OCI-LY7 (cell line): ENCODE measurements at places on chromosomes 1 and 21.
A peak's percentile ranks its signal among the peaks of the same experiment; 100 is the strongest.

GRCh38 chr1:241606544-241606943 lies 33.6 kb downstream of the CHML start:
- DNase-seq = no peak

- DNase-seq = no peak
These were observed 16.3 kb downstream of the SPATA46 start for GRCh38 chr1:162360237-162360873.

DNA sequence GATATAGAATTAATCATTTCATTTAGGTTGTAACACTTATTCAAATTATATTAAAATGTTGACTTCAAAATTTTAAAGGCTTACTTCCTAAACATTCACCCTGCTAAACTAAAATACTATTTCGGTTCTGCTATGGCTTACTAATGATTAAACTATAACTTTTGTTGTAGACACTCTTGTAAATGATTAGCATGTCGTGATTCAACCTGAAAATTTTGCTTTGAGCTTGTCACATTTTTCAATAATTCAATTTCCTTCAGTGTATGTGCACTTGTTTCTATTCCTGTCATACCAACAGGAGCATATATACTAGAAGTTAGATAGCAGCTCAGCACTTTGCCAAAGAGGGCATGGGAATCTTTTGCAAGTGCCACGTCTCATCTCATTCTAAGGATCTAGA lies 1018.8 kb downstream of the AMY1C start:
- no peak for DNase-seq

DNA sequence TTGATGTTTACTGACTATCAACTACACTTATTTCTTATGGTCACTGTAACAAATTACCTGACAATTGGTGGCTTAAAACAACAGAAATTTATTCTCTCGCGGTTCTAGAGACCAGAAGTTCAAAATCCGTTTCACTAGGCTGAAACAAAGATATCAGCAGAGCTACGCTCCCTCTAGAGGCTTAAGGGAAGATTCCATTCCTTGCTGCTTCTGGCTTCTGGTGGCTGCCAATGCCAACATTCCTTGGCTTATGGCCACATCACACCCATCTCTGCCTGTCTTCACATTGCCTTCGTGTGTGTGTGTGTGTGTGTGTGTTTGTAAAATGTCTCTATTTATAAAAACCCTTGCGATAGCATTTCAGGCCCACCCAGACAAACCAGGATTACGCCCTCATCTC lies 66.4 kb downstream of the LMX1A start:
- no peak for DNase-seq

DNA sequence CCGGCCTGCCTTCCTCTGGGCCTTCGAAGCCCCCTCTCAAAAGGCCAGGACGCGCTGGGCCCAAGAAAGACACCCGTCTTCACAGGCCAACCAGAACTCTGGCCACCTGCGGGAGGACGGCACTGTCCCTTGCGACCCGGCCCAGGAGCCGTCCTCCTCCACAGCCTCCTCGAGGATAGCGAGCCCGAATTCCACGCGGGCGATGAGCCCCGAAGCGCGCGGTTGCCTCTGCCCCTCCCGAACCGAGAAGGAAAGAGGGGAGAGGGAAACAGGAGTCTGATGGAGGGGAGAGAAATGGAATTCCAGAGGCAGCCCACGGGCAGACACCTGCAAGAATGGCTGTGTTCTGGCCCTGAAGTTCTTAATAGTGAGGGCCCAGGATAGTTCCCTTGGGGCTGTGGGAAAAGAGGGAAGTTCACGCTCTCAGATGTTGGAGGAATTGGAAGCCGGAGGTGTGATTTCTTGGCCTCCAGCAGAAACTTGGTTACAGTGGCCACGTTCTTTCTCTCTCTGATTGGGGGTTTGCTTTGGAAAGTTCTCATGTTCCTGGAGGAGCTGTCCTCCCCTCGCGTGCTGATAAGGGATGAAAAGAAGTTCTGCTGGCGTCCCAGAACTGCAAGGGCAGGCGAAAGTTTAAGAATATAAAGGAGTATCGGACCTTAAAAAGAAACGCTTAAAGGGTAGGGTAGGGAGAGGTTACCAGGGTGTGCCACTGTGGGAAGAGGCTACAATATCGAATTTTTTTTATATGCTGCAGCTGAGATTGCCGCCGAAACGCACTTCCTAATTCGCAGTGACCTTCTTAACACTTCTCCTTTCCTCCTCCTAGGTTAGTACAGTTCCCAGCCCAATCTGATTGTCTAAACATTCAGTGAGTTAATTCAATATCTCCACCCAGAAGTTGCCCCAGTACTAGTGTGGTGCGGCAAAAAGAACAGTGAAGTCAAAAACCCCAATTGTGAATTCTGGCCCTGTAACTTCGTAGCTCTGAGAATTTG lies 5.8 kb upstream of the SLC44A5 start:
- no peak for DNase-seq

GRCh38 chr1:222167896-222168295 lies 380.0 kb downstream of the HHIPL2 start:
- no peak for DNase-seq

- no peak for DNase-seq
These were observed 922 bp downstream of the CPT2 start for GRCh38 chr1:53197291-53198200.

GRCh38 chr1:203187304-203187685 lies 791 bp upstream of the CHI3L1 start:
- no peak for DNase-seq

DNA sequence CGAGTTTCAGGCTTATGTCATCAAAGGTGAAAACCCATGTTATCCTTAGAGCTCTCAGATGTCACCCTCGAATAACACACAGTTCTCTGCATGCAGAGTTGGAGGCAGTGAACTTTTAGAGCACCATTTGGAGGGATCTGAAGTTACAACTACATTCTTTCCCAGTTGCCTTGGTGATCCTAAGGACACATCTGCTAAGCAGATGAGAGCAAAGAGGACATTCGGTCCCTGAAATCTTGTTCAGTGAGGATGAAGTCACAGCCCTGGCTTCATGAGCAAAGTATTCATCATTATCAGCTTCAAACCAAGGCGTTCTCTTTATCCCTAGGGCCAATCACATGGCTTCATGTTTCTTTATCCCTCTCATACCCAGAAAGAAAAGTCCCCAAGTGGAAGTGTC lies 23.1 kb upstream of the MCOLN2 start:
- no peak for DNase-seq

GRCh38 chr1:17136936-17137335 lies 17.7 kb upstream of the PADI2 start:
- DNase-seq = no peak

DNA sequence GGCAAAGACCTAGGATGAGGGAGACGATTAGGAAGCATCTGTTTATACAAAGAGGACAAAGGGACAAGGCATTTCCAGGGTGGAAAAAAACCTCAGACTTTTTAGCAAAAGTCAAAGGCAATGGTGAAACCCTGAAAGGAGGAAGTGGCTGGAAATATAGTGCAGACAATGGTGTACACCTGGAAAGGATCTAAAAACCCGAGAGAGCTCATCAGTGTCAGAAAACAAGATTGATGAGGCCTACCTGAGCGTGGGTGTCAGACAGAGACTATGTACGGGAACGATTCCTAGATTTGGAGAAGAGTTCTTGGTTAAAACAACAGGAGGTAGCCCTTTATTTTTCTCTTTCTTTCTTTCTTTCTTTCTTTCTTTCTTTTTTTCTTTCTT lies 68.8 kb upstream of the HUNK start:
- peak; percentile 45 for DNase-seq

DNA sequence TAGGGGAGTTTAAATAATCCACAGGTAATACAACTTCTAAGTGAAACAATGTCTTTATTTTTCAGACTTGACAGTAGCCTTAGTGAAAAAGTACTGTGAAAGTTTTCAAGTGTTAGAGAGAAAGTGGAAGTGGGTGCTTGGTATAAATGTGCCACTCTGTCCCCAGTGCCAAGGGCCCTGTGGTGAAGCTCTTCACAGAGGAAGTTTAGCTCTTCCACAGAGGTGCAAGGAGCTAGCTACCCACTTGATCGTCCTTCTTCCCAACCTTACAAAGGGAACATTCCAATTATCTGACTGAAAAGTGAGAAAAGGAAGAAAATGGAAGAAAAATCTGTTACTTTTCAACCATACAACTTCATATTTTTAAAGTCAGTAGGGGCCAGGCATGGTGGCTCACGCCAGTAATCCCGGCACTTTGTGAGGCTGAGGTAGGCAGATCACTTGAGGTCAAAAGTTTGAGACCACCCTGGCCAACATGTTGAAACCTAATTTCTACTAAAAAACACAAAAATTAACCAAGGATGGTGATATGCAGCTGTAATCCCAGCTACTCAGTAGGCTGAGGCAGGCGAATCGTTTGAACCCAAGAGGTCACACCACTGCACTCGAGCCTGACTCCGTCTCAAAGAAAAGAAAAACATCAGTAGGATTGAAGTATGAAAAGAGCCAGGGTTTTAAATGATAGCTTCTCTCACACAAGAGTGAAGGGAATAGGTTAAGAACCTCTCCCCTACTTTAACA lies 41.0 kb upstream of the PTPRC start:
- DNase-seq = peak; percentile 77

DNA sequence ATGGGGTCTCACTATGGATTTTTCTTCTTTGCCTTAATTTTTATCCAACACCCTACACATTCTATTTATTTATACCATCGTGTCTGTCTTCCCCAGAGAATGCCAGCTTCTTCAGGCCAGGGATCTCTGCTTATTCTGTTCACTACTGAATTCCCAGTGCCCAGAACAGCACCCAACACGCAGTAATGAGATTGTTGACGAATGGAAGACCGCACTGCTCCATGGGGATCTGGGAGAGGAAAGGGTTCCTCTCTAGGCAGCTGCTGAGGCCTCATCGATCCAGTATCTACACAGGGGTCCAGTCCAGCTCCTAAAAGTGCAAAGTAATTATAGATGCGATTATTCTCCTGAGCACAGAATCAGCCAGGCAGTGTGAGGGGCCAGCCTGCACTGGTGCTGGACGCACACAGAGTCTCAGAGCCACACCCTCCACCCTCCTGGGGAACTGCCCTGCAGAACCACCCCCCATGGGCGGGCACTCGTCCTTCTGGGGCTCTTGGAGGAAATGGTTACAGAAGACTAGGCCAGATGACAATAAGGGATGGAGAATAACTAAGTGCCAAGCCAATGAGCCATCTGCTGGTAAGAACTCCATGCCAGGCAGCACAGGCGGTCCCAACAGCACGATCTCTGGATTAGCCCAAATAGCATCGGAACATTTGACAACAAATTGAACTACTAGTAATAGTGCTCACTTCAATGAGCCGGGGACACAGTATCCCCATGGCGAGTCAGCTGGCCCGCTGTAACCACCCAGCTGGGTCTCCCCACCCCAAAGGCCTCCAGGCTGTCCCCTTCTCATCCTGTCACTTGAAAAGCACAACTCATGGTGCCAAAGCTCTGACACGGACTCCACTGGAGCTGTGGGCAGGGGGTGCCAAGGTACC lies 1.7 kb upstream of the PDE9A start:
- no peak for DNase-seq

- no peak for DNase-seq
These were observed 26.3 kb upstream of the SYT14 start for GRCh38 chr1:209911746-209912145.

GRCh38 chr1:181767001-181767708 lies 283.8 kb downstream of the CACNA1E start:
- DNase-seq = no peak

DNA sequence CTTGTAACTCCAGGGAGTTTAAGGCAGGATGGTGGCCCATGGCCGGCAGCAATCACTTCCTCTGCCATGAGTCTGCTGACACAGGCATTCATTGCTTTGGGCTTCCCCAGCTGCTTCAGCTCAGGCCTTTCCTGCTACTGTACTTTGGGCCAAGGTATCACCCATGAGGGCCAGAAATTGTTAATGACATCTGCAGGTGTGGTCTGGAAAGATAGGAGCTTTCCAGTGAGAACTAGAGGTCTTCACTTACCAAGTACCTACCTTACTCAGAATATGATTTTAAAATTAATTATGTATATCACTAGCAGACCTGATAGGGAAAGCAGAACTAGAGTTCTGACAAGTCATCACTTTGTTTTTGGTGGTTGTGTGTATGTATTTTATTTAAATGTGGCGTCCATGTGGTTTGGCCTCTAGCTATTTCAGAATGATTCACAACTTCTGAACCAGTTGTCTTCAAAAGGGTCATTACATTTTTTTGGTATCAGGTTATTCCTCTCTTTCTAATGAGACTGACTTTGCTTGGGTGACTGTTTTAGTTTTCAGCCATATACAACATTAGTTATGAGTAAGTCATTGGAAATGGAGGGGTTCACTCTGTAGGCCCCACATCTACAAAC lies 2.7 kb downstream of the RGL1 start:
- DNase-seq = no peak

DNA sequence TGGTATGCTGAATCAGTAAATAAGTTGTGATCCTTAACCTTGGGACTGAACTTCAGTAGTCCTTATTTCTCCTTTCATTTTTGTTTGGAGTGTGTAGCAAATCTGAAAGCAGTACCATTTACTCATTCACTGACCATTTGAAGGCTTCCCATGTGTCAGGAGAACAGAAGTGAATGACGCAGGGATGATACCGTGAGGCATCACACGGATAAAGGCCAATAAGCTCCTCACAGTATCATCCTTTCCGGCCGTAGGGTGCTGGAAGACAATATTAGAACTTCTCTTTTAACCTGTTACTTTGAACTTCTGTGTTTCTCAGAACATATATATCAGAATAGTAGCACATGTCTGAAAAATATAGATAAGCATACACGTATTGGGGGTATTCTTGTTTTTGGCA lies 21.3 kb downstream of the BACH1 start:
- no peak for DNase-seq

DNA sequence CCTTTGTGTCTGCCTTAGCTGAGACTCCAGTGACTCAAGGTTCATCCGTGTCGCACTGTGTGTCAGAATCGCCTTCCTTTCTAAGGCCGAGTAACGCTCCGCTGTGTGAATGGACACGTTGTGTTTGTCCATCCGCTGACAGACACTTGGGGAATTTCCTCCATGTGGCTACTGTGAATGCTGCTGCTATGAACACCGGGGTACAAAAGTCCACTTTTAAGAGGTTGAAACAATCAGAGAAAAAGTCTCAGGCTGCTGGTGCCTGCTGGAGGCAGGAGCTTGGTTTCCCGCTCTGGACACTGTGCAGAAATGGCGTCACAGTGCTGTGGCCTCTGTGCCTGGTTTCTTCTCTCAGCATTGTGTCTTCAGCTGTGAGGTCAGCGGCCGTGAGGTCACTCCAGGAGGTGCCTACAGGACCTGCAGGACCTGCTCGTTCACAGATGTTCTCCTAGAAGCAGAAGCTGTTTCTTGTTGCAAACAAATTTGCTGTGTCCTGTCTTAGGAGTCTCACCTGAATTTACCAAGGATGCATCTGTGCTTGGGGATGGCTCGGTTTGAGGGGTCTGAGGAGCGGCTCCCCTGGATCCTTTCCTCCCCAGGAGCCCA lies 34.2 kb downstream of the KRTAP10-1 start:
- DNase-seq = no peak

- DNase-seq = no peak
These were observed 16.7 kb downstream of the DISC1 start for GRCh38 chr1:231643071-231643934.
